ENCODE measurements at places on chromosomes 2 and 18.
A peak's percentile ranks its signal among the peaks of the same experiment; 100 is the strongest.

- DNase-seq: no peak
Observed at GRCh38 chr2:41116106-41116797, 664.4 kb upstream of the SLC8A1 start.

DNA sequence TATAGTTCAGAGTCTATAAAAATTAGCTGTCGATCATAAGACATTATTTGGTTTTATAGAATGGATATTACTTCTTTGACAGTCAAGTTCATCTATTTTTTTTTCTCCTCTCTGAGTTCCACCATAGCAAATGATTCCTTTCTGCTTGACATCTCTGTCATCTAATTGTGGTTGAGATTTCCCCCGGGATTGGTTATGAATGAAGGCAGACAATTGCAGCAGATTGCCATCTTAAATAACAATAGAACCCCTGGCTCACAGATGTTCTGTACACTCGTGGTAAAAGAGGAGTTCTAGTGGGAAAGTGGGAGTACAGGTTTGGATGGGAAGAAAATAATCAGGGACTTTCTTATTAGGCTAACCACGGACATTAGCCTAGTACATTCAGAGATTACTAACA is 292.1 kb upstream of the NRXN1 start:
- no peak for DNase-seq

DNA sequence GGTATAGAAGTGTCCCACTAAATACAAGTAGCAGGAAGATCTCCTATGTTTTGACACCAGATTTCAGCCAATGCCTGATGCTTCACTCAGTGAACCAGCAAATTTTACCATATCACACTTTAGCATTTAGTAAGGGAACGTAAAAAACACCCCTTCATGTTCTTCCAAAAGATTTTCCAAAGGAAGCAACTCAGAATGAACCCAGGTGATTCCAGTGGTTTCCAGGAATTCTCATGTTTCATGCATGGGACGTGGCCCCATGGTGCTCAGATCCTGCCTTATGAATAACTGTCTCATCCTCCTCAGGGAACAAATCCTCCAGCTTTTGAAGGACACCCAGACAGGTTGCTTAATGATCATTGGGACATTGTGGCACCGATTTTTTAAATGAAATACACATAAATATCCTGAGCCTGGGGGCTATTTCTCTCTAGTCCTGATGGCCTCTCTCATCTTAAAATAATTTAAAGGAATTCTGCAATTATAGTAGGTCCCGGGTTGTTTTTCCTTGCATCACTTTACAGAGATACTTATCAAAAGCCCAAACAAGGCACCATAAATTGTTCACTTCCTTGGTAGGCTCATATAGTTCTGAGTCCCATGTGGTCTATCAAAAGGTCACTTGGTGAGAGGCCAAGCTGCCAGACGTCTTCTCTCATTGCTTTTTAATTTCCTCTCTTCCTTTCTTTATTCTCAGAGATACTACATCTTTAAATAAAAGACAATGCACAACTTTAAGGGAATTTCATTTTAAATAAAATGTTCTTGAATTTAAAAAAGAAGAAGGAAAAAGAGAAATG is 261.0 kb downstream of the ZNF516 start:
- DNase-seq: no peak

- no peak for DNase-seq
Observed at GRCh38 chr2:28282861-28283646, 109.6 kb upstream of the FOSL2 start.

DNA sequence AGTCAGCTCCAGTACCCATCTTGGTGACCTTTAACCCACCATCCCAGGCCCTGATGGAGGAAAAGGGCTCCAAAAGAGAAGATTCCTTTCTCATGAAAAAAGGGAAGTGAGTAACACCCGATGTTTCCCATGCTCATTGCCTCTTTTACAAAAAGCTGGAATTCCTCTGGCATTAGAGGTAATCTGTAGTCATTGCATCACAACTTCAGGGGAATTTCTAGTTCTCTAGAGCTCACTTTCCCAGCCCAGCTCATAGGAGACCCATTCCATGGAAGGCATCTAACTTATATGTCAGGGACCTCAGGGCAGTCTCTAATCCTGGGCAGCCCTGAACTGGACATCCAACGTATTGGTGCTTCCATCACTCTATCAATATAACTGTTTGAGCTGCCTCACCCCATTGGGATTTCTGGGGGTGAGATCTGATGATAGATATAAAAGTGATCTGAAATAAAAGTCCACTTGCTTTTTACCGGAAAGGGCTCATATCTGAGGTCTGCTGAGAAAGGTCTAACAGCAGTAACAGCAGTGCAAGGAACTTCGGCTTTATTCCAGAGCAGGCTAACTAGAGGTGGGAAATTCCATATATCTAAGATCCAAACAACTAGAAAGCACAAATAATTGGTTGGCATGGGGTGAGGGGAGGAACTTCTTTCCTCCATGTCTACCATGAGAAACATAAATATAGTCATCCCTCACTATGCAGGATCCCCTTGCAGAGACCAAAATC is 106.1 kb downstream of the ETAA1 start:
- no peak for DNase-seq

GRCh38 chr2:128487650-128488387 is 169.2 kb upstream of the HS6ST1 start:
- DNase-seq: no peak

DNA sequence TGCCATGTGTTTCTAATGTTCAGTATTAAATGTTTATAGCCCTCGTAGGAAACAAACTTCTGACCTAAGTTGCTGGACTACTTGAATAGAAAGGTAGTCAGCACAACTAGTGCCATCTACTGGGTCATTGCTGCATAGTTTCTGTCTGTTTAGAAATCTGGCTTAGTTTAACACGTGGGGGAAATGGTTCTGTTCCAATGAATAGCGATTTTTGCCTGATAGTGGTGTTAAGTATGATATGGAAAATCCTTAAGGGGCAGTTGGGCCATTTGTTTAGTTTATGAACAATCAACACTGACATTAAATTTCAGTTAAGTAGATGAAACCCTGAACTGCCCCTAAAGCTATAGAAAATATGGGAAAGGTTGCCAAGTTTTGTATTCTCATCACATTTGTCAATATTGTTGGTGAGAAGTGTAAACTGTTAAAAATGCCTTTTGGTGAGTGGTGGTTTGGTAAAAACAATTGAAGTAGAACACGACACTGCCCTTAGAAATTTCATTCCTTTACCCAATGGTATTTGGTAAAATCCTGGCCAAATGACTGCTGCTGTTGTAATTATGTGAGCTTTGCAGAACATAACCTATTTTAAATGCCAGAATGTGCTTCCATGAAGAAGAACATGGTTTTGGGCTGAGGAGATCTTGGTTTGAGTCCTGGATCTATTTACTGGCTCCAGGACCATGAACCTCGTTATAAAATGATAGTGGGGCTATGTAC is 13.2 kb downstream of the NABP1 start:
- peak; percentile 55 for DNase-seq

GRCh38 chr2:70388128-70388527 is 86.3 kb upstream of the FAM136A start:
- DNase-seq: no peak

- peak; percentile 55 for DNase-seq
Observed at GRCh38 chr2:65955259-65955658, 479.7 kb upstream of the MEIS1 start.

DNA sequence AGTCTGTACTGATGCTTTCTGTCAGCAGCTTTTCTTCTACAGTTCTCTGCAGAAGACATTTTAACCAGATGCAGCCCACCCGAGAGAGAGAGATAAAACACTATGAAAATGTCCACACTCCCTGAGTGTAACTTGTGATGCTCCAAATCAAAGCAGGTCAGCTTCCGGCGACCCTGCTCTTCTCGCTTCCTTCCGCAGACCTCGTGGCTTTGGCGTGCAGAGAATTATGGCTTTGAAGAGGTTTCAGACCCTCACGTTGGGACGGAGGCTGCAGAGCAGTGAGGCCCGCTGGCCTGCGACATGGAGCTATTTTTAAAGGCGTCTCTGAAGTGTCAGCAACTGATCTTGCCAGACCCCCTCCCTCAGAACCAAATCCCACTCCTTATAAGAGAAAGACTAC is 41.8 kb downstream of the TMEM163 start:
- no peak for DNase-seq

- no peak for DNase-seq
Observed at GRCh38 chr2:111678651-111679050, 205.3 kb downstream of the ANAPC1 start.

- DNase-seq: peak; percentile 64
Observed at GRCh38 chr2:66566726-66567399, 131.9 kb downstream of the MEIS1 start.

DNA sequence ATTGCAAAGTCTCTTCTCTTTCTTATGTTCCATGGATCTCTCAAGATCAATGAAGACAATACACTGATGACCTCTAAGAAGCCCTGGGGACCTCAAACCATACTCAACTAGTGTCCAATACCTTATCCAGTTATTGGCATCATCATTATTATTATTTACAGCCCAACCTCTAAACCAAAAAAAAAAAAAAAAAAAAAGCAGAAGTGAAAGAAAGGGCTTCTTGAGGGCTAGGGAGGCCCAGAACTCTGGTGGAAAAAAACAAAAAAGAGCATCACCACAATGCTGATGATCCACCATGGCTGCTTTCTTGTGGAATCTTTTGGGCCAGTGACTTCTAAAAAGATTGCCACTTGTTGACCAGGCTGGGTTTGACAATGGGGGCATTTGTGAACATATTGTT is 324.9 kb downstream of the LPIN1 start:
- DNase-seq: no peak

- DNase-seq: peak; percentile 73
Observed at GRCh38 chr2:219000569-219000960, 7.3 kb upstream of the CRYBA2 start.

DNA sequence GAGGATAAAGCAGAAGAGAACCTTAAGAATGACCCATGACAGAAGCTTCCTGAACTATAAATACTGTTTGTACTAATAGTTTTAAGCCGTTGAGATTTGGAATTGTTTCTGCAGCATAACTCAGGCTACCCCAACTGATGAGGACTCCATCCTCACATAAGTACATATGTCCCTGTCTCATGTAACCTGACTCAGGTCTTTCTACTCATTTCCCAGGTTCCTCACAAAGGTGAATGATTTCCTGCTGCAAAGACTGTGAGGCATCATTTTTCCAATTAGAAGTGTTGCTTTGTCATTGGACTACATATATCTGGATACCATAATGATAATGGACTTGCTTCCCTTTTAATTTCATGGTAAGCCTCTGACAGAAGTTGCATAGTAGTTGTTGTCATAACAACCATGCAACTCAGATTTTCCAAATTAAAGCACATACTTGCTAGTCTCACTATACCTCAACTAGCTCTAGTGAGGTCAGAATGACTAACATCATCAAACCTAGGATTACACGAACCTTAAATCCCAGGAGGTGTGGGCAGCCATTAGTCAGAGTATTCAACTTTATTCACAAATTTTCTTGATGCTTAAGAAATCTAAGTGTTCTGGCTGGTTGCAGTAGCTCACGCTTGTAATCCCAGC is 38.0 kb upstream of the NEDD4L start:
- no peak for DNase-seq

DNA sequence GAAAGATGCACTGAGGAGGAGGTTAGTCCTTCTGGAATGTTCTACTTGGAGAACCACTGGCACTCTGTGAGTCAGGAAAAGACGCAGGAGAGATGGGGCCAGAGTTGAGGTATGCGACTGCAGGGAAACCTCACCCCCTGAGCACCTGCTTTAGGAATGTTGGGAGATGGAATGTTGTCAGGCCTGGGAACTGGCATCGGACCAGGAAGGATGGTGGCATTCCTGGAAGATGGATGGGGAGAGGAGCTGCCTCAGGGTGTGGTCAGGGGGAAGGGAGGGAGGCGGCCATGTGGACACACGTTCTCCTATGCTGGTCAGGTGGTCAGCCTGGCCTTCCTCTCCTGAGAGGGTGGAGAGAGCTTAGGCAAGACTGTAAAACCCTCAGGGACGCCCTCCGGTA is 146.3 kb downstream of the CELF4 start:
- DNase-seq: no peak

- no peak for DNase-seq
Observed at GRCh38 chr18:47334966-47335365, 83.5 kb upstream of the SKOR2 start.

DNA sequence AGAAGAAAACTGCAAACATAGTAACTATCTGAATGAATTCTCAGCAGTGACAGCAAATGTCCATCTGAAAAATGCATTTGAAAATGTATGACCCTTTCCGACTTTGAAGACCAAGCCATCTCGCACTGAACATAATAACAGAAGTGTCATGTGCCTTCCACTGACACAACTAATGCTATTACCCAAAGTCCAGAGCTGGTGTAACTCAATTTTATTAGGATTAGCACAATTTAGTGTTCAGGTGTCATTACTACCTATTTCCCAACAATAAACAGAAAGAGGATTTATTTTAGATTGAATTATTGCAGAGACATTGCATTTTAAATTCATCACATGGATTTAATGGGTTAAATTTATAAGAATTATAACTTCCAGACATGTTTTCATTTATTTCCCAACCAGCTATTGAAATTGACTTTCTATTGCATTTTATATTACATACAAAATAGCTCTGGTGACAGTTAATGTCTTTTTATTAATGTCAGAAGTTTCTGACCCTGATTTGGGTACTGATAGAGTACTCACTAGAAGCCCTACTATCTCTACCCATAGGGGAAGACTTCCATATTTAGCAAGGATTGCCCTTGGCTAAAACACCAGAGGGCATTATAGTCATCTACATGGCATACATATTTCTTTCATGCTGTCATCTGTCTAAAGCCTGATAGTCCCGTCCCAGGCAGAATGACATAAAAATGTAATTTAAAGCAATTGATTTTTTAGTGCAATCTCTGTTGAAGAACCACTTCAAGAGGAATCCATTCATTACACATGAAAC is 7.0 kb upstream of the STK39 start:
- DNase-seq: peak; percentile 77
